ENCODE measurements at places on chromosomes 4 and X.

DNA sequence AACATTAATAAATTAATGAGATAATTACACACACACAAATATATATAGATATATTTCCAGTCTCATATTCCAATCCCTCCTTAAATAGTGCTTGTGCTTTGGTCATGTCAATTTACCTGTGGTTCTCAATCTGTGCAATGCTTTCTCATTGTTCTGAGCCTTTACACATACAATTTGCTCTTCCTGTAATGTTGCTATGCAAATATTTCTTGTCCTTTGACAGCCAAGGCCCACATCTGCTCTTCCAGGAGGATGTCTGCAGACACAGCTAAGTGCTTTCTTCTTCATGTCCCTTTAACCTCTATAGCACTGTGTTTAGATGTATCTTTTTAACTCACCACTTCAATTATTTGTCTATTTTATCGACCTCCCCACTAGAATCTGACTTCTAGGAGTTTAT, 67.3 kb upstream of the RAPGEF2 start:
- no peak for DNase-seq

GRCh38 chr4:139809757-139810140, 144.1 kb downstream of the MGST2 start:
- DNase-seq = no peak

GRCh38 chr4:73486497-73486896, 5.0 kb downstream of the AFM start:
- DNase-seq = peak; percentile 58

DNA sequence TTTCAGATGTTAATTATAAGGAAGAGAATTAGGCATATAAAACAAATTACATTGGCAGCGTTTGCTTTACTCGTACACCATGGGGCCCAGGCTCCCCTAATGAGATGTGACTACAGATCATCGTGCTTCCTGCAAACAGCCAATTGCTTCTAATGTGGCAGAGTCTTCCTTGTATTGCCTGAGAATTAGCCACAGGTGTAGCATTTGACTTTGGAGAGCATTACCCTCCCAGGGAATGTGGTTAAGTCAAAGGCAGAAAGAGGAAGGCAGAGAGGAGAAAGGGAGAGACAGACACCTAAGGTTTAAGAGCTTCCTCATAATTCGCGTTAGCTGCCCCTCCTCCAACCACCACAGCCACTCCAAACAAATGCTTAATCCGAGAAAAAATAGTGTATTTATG, 97.0 kb downstream of the MID1IP1 start:
- no peak for DNase-seq

GRCh38 chr4:94419956-94420355, 31.8 kb upstream of the PDLIM5 start:
- peak; percentile 91 for DNase-seq

DNA sequence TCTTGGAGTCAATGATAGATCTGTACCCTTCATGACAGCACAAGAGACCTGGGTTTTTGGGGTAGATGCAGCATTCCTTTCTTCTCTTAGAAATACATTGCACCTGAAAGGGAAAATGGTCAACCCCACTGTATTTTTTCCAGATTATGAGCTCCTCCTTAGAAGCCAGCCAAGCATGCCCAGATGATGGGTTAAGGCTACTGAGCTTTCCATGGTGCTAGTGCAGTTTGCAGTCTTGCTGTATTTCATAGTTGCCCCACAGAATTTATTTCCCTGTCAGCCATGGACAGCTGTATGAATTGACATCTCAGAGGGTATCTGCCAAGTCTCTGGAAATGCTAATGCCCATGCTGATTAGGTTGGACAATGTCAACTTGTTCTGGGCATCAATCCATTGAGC, 73.7 kb upstream of the H2AZ1 start:
- DNase-seq = no peak

DNA sequence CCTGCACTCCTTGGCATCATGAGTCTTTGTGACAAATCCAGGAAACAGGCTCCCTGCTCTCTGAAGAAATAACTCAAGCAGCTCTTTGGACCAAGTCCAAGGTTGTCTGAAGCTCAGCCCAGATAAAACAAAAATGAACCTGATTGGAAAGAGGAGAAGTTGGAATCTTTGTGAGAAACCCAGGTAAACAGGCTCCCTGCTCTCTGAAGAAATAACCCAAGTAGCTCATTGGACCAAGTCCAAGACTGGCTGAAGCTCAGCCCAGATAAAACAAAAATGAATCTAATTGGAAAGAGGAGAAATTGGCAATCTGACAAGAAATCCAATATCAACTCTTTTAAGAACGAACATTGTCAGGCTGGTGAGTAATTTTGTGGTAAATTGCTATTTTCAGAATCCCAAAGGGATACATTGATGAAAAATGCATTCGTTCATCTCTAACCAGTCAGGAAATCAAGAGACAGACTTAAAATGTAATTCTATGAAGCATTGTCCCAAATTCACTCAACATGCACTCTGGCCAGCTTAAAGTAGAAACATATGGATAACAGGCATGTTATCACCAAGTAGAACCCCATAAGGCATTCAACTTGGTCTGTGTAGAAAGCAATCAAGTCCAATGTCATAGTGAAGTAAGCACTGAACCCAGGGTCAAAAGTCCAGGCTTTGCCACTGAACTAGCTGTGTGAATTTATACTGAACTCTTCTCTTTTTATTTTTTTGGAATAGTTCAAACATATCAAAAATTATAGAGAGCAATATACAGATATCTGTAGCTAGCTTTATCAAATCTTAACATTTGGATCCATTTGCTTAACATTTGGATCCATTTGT, 16.8 kb upstream of the NFXL1 start:
- no peak for DNase-seq

GRCh38 chr4:150127757-150128156, 49.5 kb downstream of the DCLK2 start:
- no peak for DNase-seq

GRCh38 chr4:145824463-145824862, 114.2 kb downstream of the ZNF827 start:
- DNase-seq = peak; percentile 86

DNA sequence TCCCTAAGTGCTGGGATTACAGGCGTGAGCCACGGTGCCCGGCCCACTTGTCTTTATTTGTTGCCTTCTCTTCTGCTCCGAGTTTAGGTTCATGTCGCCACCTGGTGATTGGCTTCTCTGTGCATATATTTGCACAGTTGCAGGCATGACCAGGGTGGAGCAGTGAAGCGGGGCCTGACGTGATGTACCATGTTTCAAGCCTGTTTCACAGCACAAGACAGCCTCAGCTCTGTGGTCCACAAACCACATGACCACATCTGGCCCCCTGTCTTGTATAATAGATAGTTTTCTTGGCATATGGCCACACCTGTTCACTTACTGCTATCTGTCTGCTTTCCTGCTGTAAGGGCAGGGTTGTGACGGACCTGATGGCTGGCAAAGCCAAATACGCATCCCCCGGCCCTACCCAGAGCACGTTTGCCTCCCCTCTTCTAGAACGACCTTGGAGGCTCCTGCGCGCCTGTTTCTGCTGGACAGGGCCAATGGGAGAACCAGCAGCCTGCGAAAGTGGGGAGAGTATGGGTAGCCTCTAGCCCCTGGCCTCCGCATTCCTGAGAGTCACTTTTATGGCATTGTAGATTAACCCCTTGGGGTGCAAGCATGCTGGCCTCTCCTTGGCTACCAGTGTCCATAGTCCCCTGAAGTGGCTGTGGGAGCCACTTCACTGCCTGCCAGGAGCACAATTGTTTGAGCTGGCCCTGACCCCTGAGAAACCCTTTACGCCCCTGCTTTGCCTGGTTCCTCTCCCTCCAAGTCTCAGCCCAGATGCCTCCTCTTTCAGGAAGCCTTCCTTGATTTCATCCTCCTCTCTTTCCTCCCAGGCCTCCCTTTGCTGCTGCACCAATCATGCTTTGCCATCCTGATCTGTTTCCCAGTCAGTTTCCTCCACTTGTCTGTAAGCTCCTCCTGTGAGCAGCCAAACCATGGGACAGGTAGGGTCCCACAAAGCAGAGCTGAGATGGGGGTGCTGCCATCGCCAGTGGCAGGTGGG, 6.0 kb upstream of the SH3TC1 start:
- no peak for DNase-seq

DNA sequence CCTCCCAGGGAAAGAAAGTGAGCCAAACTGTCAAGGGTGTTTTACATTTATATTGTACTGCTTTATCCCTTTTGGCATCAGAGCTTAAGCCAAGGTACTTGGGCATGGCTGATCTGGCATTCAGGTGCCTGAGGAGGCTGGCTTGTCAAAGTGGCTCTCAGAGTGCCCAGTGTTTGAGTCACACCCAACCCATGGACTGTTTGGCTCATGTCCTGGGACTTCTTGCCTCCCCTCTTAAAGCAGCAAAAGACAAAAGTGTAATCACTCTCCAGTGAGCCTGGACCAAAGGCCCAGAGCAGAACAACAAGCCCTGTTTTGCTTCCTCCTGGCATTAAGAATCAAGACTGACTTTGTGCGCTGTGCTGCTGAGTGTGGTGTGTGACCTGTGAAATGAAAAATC, 311.7 kb upstream of the TAPT1 start:
- no peak for DNase-seq

DNA sequence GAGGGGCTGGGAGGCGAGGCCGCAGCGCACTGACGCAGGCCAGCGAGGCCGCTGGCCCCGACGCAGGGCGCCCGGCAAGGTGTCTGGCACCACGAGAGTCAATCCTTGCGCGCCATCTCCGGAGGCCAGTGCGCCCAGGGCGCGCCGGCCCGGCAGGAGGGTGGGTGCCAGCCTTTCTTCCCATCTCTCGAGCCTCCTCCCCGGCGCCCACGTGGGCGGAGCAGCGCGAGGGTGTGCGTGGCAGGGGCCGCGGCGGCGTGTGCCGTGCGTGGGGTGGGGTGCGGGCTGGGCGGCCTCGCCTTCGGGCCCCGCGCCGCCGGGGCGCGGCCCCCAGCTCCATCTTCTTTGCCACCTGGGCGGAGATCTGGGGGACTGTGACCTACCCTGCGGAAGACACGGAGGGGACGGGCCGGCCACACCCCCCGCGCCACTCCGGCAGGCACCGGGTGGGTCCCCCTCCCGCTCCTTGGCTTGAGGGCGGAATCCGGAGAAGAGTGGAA, 877 bp downstream of the JAKMIP1 start:
- peak; percentile 42 for DNase-seq

DNA sequence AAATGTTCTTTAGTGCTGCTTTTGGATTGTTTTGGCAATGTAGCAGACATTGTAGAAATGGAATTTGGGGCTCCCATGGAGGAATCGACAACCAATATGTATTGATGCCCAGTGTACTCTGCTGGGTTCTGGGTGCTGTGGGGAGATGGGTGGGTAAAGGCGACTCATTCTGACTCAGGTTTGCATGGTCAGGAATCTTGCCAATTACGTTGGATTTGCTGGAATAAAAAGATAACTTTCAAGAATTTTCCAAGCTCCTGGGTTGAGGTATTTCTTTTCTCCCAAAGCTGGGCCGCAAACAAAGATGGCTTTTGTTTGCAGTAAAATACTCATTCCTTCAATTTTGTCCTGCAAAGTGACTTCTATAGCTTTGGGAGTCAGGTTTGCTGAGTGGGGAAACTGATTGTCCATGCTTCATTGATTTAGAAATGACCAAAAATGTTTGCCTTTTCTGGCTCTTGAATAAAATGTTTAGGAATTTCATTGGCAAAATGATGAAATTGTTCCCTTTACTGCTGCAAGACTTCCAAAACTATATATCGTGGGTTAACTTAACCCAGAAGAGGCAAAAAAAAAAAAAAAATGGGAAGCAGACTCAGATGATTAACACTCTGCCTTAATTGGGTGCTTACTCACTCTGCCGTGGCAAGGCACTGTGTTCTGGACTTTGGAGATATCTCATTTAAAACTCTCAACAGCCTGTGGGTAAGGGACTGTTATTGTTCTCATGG, 57.0 kb downstream of the RTL9 start:
- no peak for DNase-seq

- no peak for DNase-seq
Observed at GRCh38 chr4:2574009-2574408, 37.6 kb downstream of the FAM193A start.

- no peak for DNase-seq
Observed at GRCh38 chr4:85165808-85166207, 199.3 kb upstream of the WDFY3 start.

GRCh38 chr4:142350871-142351270, 495.2 kb downstream of the INPP4B start:
- DNase-seq = no peak

DNA sequence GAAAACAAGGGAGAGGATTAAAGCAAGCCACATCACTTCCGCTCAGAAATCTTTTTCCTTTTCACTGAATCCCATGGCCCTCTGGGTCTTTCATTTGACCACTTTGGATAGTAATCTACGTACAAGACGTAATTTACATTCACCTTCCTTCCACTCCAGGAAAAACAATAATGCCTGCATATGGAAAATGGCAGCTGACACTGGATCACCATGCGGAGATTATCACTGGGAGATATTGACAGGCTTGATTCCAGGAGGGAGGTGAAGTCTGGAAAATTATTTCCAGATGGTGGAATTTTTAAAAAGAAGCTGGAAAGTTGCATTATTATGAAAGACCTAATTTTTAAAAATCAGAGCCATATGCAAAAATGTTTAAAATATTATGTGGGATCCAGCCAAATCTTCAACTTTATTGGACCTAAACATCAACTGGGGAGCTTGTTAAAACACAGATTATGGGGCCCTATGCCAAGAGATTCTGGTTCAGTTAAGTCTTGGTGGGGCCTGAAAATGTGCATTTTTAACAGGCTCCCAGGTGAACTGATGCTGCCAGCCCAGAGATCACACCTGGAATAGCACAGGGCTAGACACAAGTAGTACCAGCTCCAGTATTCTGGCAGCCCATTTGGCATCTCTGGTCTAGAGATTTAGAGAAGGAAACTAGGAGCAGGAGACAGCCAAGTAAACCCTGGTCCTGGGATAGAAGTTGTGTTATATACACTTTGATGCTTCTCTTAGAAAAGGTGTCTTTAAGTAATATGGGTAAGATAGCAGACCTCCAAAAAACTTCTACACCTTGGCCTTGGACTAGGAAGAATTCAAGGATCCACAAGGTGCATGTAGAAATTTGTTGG, 290.3 kb upstream of the LDB2 start:
- no peak for DNase-seq

DNA sequence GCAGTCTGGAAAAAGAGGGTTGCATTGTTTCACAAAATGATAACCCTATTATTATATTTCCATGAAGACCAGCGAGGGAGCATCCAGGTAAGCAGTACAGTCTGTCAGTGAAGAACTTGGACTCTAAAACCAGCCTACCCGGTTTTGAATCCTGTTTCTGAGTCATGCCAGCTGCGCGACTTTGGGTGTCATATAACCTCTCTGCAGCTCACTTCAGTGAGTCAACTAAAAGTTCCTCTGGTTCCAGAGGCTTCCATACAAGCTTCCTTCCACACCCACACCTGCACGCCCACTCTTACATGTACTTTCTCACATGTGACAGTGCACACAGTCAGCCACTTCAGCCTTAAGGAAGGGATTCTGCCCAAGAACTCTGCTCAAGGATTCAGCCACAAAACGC, 49.8 kb upstream of the PRPS2 start:
- no peak for DNase-seq

DNA sequence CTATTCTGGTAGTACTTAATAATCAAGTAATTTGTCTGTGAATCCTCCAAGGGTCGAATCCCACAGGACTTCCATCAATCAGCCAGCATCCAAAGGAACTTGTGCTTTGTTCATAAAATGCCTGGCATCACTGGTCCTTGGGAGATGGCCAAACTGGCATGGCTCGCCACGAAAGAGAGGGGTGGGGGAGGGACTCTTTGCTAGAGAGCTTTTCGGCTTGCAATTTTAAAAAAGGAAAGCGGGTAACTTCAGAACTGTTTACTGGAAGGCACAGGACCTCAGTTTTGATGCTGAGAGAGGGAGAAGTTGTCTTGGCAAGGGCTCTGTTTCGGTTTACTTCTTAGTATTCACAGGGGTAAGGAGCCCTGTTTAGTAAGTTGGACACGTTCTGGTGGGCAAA, 79.4 kb upstream of the FHL1 start:
- DNase-seq = no peak
